ENCODE measurements at places on chromosomes 7 and 10.

DNA sequence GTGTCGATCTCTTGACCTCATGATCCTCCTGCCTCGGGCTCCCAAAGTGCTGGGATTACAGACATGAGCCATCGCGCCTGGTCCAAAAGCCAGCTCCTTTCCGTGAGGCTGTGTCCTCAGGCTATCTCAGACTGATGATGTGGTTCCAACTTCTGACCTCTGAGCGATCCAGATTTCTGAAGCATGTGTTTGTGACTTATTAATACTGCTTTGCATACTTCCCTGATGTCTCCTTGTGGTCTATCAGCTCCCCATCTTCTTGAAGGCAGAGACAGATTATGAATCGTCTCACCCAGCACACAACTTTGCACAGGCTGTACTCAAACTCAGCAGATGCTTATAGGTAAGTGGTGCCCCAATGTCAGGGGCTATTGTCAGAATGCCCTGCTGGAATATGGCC, 2.0 kb upstream of the PLPP4 start:
- no peak for DNase-seq

- no peak for DNase-seq
Observed at GRCh38 chr7:102974366-102975236, 61.8 kb downstream of the LRRC17 start.

GRCh38 chr10:29277296-29277695, 11.6 kb upstream of the LYZL1 start:
- no peak for DNase-seq

GRCh38 chr7:69676247-69676646, 78.0 kb downstream of the AUTS2 start:
- DNase-seq, result no peak

- no peak for DNase-seq
Observed at GRCh38 chr10:89215511-89215910, 8.4 kb upstream of the CH25H start.

DNA sequence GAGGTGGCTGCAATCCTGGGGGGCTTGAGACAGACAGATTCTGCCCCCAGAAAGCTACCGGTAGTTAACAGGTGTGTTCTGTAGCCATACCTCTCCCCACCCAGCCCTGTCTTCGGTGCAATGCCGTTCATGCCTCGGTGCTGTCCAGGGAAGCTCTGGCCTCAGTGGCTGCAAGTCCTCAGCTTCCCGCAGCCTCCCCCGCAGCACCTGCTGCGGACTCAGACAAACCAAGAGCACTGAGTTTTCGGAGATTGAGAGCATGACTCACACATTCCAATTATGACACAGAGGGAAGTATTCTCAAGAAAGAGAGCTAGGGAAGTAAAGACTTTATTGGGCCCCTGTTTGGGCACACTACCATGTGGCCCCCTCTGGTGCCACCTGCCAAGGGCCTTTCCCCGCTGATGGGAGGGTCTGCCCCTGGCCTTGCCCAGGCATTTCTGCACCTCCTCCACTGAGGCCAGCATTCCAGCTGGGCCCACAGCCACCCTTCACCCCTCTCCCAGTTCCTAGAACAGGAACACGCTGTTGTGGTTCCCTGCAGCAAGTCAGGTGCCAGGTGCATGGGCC, 30.2 kb upstream of the EZH2 start:
- DNase-seq, result peak; percentile 42

DNA sequence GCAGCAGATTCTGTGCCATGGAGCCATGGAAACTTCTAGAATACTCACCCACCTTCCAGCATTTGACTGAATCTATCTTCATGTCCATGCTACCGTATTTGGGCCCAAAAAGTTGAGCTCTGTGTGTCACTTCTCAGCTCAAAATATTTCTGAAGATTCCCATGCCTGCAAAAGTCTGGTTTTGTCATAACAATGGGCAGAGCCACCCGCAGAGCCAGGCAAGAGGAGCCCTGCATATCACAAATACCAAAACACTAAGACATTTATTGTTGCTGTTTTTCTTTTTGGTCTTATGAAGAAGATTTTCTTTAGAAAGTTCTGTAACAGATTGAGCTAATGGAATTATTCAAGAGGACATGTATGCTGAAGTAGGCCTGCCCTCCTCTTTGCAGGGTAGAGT, 68.1 kb downstream of the PRTFDC1 start:
- DNase-seq, result no peak

GRCh38 chr10:114350751-114351150, 53.6 kb downstream of the AFAP1L2 start:
- no peak for DNase-seq

GRCh38 chr7:81694711-81695110, 75.1 kb downstream of the HGF start:
- DNase-seq, result no peak

GRCh38 chr7:25574828-25575227, 346.5 kb upstream of the NPVF start:
- DNase-seq, result no peak

DNA sequence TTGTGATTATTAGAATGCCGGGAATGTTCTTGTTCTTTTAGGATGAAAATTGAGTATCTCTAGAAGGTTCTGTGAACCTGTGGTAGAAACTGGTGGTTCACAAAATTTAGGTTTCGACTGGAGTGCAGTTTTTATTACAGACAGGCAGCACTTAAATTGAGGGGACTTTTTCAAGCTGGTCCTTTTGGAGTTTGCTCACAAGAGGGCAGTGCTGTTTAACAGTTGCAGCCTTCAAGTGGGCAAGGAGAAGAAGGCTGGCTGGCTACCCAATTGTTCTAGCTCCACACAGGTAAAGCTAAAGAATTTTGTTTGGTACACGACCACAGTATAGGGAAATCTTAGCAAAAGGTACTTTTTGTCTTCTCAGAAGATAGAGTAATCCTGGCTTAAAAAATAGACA, 233.6 kb downstream of the SNX13 start:
- DNase-seq, result peak; percentile 4

- DNase-seq, result no peak
Observed at GRCh38 chr10:72365106-72365895, 10.6 kb upstream of the DNAJB12 start.

- no peak for DNase-seq
Observed at GRCh38 chr10:124693396-124693795, 50.8 kb downstream of the FAM53B start.

- no peak for DNase-seq
Observed at GRCh38 chr10:48653944-48654698, 30.6 kb upstream of the WDFY4 start.

GRCh38 chr7:154864523-154864891, 138.4 kb downstream of the PAXIP1 start:
- no peak for DNase-seq

DNA sequence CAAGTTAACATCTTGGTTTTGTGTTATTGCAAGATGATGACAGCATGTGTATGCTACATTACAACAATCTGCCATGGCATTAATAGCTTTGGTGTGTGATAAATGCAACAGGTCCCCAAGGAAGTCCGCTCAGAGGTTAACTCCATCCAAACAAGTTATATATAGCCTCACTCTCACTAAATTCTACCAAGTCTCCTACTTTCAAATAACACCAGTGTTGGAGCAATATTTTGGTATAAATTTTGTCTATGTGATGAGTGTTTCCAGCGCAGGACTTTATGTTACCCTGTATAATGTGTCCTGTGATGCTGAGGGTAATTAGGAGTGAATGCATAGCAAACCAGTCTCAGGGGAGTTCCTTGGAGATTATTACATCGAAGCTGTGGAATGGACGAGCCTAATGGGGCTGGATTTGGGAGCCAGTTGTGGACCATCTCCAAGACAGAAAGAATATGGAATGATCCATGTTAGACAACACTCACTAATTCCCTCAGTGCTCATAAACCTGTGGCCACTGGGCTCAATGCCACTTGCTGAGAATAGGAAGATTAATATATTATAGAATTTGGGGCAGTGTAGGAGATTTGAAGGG, 127.6 kb upstream of the CXCL12 start:
- no peak for DNase-seq

- peak; percentile 77 for DNase-seq
Observed at GRCh38 chr7:73734619-73735527, 3.7 kb downstream of the ABHD11 start.

GRCh38 chr10:101070098-101070497, 8.3 kb downstream of the KAZALD1 start:
- no peak for DNase-seq
